ENCODE measurements at places on chromosomes 2 and 18.

DNA sequence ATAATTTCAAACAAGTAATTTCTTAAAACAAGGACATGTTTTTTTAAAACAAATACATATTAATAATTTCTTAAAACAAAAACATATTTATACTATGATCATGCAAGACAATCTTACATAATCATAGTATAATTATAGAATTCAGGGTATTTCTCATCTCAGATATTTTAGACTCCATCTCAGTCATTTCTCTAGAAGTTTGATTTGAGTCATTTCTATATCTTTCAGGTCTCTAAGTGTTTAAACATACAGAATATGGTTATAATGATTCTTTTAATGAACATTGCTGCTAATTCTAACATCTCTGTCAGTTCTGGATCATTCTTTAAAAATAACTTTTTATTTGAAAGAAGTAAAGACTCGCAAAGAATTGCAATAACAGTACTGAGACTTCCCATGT, 154.2 kb upstream of the KYNU start:
- ATAC-seq: no peak

- ATAC-seq: no peak
Observed at GRCh38 chr2:203623661-203624060, 82.8 kb upstream of the CD28 start.

DNA sequence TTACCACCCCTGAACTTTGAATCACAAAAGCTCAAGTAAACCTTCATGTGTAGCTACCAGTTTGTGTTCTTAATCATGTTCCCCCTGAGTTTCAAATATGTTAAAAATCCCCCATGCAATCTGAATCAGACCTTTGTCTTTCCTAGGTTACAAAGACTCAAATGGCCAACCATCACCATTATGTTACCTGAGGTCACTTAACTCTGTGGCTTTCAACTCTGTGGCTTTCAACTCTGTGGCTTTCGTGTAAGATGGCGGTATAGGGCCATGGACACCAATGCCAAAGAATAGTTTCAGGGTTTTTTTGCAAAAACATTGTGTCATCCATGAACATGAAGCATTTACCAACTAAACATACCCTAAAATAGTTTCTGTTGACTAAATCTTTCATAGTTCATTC, 6.7 kb downstream of the ERMN start:
- ATAC-seq: no peak

- ATAC-seq: no peak
Observed at GRCh38 chr2:232447091-232447620, 8.8 kb upstream of the ALPI start.

GRCh38 chr2:235710933-235711332, 217.1 kb downstream of the AGAP1 start:
- ATAC-seq: no peak

GRCh38 chr2:138428710-138429440, 72.7 kb upstream of the SPOPL start:
- no peak for ATAC-seq

DNA sequence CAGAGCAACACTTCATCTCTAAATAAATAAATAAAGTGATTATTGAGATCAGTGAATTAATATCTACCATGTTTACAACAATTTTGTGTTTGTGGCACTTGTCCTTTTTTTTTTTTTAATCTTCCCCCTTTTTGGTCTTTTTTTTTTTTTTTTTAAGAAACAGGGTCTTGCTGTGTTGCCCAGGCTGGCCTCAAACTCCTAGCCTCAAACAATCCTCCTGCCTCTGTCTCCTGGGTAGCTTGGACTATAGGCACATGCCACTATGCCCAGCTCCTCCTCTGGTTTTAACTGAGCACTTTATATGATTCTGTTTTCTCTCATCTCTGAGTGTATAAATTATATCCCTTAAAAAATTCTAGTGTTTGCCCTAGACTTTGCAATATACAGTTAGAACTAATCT, 30.3 kb downstream of the SLC4A5 start:
- ATAC-seq: no peak

Data from gastroesophageal sphincter (tissue), 4 donors.